ENCODE measurements at places on chromosomes 2 and 18.
A peak's percentile ranks its signal among the peaks of the same experiment; 100 is the strongest.

GRCh38 chr18:30359521-30359920, 683.0 kb downstream of the DSC3 start:
- no peak for DNase-seq

DNA sequence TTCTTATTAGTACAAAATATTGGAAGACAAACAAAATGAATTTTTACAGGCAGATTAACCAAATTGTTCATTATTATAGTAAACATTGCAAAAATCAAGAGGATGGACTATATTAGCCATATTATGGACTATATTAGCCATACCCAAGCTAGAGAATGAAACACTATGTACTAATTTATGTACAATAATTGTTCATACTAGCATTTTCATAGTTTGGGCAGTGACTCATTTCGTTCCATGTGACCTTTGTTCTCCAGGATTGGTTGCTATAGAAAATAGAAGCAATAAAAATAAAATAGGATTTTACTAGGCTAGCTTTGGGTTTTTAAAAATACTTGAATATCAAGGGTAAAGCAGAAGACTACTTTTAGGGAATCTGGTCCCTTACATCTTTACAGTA, 176.8 kb downstream of the ZEB2 start:
- DNase-seq: no peak

GRCh38 chr2:64860936-64861335, 128.3 kb upstream of the SLC1A4 start:
- no peak for DNase-seq

DNA sequence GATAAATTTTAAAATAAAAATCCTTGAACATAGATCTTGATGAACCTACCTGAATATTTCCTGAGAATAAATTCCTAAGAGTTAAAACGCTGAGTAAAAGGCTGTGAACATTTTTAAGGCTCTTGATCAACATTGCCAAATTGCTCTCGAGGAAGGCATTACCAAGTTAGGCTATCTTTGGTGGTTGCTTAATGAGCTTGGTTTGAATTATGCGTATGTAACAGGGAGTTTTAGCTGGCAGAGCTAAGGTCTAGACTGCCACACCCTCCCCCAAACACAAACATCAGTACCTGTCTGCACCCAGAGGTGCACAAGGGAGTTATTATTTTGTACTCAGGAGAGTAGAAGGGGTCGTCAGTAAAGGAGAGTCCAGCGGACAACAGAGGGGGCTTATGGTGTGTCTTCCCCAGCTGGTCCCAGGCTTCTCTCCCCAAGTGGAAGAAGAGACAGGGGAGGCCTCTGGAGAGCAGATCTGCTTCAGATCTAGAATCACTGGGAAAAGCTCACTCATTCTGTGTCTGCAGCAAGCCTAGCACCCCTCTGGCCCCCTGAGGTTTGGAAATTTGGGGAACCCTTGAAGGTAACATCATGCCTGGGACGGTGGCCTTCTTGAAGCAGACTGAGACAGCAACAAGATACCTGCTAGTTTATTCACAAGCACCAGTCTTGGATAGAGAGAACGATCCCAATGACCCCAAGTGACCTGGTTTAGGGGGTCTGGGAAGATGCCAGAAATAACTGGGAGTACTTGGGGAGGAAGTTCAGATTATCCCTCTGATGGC, 197.2 kb upstream of the ID2 start:
- no peak for DNase-seq

DNA sequence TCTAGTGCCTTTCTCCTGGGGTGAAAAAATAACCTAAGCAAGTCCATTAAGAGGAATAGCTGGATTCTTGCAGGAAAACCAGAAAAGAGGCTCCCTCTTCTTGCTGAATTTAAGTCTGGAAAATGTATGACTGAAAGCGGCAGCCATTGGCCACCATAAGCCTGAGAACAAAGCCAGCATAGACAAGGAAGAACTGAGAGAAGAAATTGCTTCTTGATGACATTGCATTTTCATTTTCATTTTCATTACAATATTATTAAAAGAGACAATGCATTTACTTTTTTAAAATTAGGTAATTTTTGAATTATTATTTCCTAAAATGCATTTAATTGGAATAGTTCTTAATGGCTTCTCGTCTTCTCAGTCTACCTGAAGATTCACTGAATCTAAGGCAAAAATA, 1157.5 kb upstream of the ZEB2 start:
- no peak for DNase-seq

GRCh38 chr2:238700506-238701340, 147.2 kb upstream of the TWIST2 start:
- no peak for DNase-seq

GRCh38 chr18:43004421-43004820, 111.1 kb downstream of the RIT2 start:
- no peak for DNase-seq

DNA sequence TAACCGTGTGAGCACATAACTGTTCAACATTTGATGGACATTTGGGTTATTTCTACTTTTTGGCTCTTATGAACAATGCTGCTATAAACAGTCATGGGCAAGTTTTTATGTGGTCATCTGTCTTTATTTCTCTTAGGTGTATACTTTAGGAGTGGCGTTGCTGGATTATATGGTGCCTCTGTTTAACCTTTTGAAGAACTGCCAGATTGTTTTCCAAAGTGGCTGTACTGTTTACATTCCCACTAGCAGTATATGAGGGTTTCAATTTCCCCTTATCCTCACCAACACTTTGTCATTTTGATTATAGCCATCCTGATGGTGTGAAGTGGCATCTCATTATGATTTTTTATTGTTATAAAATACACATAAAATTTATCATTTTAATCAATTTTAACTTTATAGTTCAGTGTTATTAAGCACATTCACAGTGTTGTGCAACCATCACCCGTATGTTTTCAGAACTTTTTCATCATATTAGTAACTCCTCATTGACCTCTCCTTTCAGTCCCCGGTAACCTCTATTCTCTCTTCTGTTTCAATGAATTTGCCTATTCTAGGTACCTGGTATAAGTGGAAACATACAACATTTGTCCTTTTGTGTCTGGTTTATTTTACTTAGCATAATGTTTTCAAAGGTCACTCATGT, 55.4 kb downstream of the EML4 start:
- no peak for DNase-seq

GRCh38 chr2:180969124-180969523, 11.3 kb upstream of the UBE2E3 start:
- DNase-seq: no peak

GRCh38 chr18:50594012-50594411, 34.1 kb downstream of the MAPK4 start:
- DNase-seq: no peak

DNA sequence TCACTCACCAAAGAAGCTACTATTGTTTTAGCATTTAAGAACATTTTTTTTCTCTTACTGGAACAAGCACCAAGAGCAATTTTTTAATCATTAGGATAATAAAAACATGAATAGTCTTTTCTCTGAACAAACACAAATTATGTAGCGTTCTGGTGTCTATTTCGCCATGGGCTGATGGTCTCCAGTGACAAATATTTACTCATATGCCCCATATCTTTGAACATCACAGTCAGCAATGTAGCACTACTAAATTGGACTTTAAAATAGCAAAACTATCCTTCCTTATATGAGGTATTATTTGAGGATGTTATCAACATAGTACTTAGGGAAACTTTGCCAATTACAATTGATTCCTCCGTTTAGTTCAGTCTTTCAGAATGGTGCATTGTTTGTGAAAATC, 1326.0 kb upstream of the ZEB2 start:
- DNase-seq: no peak

DNA sequence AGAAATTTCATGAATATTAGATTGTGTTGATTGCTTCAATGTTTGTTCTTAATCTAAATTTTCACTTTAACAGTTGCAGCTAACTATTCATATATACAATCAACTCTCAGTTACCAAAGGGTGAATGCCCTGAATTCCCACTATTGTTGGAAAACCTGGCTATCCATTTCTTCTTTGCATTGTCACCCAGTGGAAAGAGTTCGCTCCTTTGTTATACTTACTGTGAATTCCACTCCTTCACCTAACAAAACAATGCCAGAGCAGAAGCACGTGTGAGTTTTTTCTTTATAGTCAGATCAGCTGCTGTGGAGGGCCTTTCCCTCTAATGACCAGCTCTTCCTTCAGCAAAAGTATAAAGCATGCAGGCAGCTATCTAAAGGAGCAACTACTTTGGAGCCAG, 409.2 kb upstream of the NRP2 start:
- DNase-seq: no peak

DNA sequence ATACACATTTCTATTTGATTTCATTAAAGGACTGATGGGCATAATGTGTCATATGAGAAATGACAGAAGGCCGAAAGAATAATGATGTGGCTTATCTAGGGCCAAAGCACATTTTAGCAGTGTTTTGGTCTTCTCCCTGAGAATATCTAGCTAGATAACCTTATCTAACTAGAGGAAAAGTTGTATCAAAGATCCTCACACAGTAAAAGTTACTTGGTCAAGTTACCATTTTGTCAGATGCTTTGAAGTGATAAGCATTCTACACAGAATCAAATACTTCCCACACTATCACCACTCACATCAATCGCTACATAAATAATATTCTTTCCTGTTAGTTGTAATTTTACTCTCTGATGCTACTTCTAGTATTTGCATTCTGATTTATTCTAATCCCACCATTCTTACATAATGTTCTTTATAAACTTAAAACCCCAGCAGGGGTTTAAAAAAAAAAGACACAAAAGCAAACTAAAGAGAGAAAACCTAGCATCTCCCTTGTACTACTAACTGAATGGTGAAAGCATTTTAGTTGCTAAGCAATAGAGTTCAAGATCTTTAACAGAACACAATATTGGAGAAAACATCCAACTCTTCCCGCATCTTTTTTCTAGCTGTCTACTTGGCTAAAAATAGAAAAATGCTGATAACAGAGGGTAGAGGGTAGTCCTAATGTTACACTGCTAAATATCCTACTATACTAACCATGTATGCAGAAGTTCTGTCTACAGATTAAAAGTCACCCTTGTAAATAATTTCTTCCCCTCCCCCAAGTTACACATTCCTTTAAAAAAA, 8.0 kb downstream of the XPO1 start:
- DNase-seq: no peak

DNA sequence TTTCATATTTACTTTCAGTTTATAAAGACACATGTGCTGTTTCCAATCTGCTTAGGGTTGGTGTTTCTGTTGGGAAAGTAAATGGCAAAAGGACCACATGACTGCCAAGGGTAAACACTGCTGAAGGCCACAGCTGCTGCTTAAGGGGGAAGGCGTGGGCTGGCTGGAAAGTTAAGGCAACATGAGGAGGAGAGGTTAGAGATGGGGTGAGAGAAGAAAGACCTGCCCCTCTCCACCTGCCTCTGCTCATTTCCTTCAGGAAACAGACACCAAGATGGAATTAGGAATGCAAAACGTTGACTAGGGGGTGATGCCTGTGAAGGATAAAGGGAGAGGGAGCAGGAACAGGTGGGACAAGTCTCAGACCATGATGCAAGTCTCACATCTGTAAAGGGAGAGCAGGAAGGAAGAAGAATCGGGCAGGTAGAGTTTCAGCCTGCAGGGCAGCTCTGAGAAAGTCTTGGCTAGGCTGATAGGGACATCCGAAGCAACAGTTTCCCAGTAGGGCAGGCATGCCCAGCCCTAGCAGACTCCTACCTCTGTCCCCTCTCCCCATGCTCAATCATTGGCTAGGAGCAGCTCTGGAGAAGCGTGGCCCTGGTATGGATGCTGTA, 86.0 kb downstream of the CDC42EP3 start:
- no peak for DNase-seq

DNA sequence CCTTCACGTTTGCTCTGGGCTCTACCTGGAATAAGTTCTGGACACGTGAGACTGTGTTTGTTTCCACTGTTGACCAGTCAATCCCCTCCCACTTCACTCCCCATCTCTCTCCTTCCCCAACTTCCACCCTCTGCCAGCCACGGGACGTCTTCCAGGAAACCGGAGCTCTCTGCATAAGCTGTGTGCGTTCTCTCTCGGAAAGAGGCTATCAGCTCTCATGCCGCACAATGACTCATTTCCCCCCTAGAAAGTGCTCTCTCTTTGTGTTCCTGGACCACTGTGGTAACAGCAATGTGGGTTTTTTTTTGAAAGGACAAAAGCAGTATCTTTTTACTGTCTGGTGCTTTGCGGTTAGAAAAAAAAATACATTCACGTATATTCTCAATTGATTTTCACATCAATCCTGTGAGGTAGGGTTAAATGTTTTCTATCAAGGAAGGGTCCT, 10.2 kb downstream of the PROKR1 start:
- DNase-seq: no peak

- DNase-seq: no peak
Observed at GRCh38 chr2:99977966-99978365, 164.4 kb downstream of the AFF3 start.

GRCh38 chr2:118014492-118014824, 588 bp upstream of the CCDC93 start:
- DNase-seq: no peak

- peak; percentile 64 for DNase-seq
Observed at GRCh38 chr18:76493213-76494161, 1.6 kb downstream of the ZNF516 start.

- DNase-seq: no peak
Observed at GRCh38 chr2:143843686-143844085, 676.2 kb downstream of the ZEB2 start.

GRCh38 chr18:34562252-34562870, 147.7 kb upstream of the DTNA start:
- no peak for DNase-seq

DNA sequence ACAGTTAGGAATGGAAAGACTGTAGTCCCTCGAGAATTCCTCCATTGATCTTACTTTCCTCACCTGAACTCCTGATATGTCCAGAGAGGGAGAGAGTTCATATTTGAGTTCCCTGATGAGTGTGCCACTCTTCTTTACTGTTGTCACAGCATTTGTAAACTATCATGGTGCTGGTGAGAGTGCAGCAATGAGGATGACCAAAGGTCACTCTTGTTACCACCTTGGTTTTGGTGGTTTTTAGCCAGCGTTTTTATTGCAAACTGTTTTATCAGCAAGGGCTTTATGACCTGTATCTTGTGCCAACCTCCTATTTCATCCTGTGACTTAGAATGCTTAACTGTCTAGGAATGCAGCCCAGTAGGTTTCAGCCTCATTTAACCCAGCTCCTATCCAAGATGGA, 1062.5 kb downstream of the BCL11A start:
- DNase-seq: no peak

DNA sequence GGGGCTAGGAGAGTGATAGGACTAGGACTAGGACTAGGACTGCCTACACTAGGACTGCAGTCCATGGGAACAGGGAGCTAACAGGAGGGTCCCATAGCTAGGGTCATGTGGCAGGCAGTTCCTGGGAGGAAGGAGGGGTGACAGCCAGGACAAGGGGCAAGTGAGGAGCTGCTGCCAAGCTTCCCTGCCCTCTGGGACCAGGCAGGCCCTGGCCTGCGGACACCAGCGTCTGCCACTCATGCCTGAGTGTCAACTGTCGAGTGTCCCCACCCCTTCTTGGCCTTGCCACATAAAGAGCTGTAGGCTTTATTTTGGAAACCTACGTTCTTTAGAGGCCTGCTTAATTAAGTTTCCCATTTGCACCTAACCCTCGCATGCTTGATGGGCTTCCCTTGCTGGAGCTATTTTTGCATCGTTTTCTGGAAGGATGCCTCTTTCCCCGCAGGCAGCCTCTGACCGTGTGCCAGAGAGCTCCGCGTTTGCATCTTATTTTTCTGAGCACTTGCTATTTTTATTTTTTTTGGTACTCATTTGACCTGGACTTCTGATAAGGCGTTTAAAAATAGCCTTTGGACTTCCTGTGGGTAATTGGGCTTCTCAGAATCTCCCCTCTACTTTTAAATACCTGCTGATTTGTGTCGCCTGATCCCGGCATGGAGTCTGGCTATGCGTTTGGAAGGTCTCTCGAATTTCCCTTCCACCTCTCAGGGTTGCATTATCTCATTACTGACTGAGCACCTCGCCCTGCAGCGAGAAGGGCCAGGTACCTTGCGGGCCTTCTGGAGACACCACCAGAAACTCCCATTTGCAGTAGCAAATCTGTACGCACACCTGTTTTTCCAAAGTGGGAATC, 66.4 kb downstream of the SH3RF3 start:
- no peak for DNase-seq

Data from bone marrow (tissue), 2 donors.